ENCODE measurements at places on chromosomes 12 and 14.
A peak's percentile ranks its signal among the peaks of the same experiment; 100 is the strongest.

DNA sequence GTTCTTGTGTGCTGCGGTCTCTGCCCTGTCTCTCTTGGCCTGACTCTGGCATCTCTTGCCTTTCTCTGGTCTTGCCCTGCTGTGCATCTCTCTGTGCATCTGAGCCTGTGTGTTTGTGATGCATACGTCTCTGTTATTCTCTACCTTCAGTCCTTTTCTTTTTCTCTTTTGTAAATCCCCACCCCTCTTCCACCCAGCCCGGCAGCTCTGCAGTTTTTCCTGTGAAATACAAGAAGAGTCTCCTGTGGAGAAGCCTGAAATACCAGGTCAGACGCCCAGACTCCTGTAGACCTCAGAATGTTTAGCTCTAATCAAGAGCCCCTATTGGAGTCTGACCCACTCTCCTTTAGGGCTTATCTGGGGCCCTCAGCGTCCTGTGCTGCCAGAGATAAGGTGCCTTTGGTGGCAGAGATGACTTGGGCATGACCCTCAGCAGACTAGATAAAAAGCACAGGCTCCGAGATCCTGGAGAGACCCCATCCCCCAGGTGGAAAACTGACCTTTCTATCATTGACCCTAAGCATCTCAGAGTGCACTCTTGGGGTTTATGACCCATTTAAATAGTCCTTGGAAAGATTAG lies 167.5 kb upstream of the SRRM4 start:
- DNase-seq, result no peak

DNA sequence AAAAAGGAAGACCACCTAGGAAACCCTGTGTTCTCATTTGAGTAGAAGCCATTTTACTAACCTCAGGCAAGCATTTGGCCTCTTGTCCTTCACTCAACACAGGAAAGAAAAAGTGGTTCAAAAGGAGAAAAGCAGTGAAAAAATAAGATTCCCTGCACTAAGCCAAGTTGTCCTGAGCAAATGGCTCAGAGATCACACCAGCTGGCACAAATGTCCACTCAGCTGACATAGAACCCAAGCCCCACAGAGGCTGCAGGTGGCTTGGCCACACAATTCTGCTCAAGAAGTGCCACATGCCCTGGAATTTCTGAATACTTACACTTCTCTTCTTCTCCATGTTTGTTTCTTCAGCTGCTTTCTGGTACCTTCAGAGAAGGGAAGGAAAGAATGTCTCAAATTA lies 52.0 kb downstream of the LIMA1 start:
- DNase-seq, result no peak

- DNase-seq, result no peak
Observed at GRCh38 chr14:55585854-55586253, 5.8 kb downstream of the KTN1 start.

- no peak for DNase-seq
Observed at GRCh38 chr12:52662093-52662917, 10.3 kb upstream of the KRT2 start.

DNA sequence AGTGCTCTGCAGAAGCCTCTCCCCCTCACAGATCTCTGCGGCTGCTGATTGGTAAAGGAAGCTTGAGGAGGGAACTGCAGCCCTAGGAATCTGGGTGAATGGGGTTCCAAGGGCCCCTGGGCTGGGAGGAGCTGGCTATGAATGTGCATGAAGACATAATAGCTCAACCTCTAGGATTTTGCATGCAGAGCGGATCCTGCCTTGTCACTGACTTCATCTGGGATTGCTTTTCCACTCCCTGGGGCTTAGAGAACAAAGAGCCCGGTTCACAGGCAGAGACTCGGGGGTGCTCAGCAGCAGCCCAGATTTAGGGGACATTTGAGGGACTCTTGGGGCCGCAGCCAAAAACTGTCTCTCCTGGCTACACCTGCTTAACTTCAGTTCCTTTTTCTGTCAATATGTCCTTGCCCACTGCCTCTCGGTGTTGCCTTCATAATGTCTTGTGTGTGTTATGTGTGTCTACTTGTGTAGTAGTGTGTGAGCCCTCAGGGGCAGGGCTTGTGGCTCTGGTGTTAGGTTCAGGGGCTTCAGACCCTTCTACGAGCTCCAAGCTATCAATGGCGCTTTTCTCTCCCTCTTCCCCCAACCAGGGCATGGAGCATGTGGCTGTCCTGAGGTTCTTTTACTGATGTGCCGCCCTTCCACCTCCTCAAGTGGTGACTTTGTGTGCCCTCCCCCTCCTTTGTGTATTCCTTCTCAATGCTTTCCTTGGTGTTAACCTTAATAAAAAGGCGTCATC lies 1.9 kb downstream of the CCDC184 start:
- no peak for DNase-seq

GRCh38 chr14:65794674-65795279 lies 382.2 kb downstream of the FUT8 start:
- DNase-seq, result no peak

DNA sequence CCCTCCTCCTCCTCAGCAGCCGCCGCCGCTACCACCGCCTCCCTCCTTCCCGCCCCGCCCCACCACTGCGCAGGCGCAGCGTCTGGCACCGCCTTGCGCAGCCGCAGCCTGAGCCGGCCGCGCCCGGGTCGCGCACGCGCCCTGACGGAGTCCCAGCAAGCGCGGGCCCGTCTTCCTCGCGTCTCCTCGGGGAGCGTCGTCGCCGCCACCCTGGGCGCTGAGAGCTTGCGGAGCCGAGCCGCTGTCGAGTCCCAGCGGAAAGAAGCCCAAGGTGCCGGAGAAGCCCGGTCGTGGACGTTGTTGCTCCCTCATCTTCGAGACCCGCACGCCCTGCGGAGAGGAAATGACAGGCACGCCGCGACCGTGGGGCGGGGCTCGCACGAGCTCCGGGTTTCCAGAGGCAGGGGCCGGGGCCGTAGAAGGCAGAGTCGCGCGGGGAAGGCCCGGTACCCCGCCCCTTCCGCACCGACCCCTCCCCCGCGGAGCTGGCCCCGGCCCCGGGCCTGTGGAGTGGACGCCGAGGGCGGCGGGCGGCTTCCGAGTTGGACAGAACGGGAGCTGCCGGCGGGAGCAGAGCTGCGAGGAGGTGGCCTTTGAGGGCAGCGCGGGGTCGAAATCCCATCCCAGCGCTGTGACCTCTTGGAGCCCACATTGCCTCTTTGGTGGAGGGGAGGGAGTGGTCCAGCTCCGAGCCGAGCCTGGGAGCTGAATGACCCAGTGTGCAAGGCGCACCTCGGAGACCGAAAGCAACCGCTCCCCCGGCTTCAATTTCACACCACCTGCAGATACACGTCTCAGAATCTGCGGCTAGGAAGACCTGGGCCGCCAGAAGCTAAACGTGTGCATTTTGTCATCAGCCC lies 469 bp upstream of the RAB35 start:
- DNase-seq, result peak; percentile 46

Measured in AG09309 (cell line).